Spinal cord (tissue), 10 donors: ENCODE measurements at places on chromosomes 1 and 21. TPM values are rescaled to one million over a fixed set of nuclear protein-coding genes. Genes with fewer than 3 reads are reported as not detected.

Gene S100A9
- polyA plus RNA-seq: 2.1 TPM

Gene TMPRSS2
- polyA plus RNA-seq: 0.41 TPM

Gene USF1
- 84.8 TPM for polyA plus RNA-seq

DNA sequence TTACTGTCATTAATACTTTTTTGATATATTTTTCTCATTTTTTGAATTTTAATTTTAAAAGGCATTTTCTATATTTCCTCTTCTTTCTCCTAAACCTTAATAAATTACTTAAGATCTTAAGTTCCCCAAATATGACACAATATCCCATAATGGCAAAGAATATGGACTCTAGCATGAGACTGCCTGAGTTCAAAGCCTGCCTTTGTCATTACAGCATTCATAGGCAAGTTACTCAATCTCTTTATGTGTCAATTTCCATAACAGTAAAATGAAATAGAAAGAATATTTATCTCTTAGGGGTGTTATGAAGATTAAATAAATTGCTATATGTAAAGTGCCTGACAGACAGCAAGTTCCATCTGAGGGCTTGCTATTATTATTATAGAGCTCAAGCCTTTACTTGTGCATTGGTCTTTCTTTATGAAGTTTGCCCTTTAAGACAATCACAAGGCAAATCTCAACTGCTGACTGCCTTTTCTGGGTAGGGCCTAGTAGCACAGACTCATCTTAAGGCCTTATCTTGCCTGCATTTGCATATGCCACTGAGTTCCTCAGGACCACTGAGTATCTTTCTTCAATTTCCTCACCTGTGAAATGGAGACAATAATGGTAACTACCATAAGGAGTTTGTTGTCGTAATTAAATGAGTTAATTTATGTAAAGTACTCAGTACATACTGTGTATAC, 231.0 kb downstream of the NRIP1 start:
- no peak for DNase-seq

DNA sequence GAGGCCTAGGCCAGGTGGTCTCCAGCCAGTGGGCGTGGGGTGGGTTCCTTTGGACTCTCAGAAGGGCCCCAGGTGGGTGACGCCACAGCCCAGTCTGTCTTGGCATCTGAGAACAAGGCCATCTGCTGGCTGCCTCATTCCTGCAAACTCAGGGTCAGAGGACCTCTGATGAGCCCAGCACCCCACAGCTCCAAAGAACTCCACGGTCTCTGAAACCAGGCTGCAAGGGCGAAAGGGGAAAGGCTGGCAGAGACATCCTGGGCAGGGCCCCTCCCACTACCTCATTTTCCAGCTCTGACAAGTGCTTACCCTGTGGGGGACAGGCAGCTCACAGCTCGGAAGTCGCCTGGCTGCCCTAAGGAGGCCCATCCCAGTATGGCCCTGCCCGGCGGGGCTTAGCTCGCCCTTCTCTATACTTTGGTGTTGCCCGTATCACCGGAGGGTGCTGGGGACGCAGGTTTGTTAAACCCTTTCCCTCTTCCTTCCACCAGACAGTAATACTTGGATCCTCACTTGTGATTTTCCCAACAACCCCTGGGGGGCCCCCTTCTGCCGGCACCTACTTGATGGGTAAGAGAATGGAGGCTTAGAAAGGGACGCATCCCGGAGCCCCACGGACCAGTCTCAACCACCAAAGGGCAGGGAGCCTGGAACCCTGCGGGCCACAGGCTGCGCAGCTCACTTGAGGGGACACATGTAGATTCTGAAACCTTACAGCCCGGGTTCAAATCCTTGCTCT, 10.9 kb upstream of the EDN2 start:
- DNase-seq: no peak

DNA sequence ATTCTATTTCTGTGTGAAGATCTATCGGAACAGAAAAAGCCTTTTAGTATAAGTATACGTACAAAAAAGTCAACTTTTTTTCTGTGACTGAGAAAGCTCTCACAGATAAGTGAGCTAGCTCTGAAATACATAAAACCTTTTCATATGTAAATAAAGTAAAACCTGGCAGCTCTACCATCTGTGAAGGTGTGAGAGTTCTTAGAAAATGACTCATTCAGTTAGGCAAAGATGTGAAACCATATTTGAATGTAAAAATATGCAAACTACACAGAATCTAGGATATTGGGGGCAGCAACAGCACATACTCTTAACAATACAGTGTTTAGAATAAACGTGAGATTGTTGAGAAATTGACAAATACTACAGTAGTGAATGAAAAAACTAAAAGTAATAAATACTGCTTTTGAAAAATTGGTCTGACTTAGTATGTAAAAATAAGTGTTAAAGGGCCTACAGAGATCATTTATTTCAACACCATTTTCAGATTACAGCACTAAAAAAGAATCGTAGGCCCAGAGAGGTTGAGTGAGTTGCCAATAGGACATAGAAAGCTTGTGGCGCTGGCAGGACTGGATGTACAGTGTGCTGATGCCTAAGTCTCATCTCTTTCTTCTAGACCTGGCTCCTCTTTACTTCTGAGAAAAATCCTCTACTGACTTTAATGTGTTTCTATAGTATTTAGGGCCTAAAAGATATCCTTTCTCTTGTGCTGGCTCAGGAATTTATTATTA, 19.8 kb downstream of the ATP6V1G3 start:
- no peak for DNase-seq

- peak; percentile 29 for DNase-seq
These were observed 754 bp downstream of the PRRC2C start for GRCh38 chr1:171486048-171486519.

DNA sequence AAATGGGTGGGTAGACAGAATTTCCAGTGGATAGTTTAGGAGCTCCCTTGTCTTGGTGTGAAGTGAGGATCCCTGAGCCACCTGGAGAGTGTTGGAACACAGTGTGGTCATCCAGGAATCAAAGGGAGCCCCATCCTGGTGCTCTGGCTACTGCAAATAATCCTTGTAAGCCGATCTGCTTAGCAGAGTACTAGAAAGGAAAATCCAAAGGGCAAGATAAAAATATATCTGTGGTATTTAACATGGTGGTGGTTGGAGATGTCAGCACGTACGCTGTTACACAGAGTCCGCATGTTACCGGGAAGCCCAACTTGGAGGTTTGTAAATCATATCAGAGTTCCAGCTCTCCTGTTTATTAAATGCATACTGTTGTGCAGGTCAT, 39.0 kb downstream of the VANGL1 start:
- DNase-seq: no peak

DNA sequence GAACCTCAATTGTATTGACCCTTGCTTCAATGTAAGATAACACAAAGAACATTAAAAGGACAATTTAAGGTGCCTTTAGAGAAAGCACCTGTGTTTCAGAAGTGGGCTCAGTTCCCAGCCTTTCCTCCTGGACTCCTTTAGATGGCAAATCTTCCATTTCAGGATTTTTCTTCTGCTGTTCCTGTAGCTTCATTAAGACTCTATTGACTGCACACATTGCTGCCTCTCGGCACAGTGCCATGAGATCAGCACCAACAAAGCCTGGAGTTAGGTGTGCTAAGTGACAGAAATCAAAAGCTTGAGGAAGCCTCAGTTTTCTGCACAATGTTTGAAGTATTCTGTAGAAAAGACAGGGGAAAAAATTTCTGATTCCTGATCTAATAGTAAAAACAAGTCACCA, 40.6 kb downstream of the NVL start:
- DNase-seq: no peak
